ENCODE measurements at places on chromosomes 3 and 15.

GRCh38 chr15:35141743-35142471 is 56.8 kb upstream of the NANOGP8 start:
- no peaks in the 10 kb centered on the region for H3K36me3 ChIP-seq
- DNase-seq = no peak
- no peaks in the 10 kb centered on the region for H3K27me3 ChIP-seq
- no peak overlapping the region for H3K27ac ChIP-seq
- no peaks in the 10 kb centered on the region for H3K4me1 ChIP-seq
- no peak overlapping the region for H3K4me3 ChIP-seq

DNA sequence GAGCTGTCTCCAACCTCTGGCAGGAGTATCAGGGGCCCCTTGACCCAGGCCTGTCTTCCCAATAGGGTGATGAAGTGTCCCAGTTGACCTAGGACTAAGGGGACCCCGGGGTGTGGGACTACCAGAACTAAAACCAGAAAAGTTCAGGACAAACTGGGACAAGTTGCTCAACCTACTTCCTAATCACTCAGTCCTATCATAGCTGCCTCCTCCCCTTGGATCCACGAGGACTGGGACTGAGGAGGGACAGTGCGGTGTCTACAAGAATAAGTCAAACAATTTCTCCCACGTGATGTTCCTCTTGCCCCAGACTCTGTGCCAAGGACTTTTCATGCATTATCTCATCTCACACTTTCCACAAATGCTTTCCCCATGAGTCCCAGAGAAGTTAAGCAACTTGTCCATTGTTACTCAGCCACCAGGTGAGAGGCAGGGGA is 49.4 kb upstream of the SLCO2A1 start:
- no peaks in the 10 kb centered on the region for H3K4me1 ChIP-seq
- no peak for DNase-seq
- H3K27me3 ChIP-seq = peaks cover 3% of the 10 kb centered on the region
- H3K36me3 ChIP-seq = no peaks in the 10 kb centered on the region

GRCh38 chr15:30958219-30958618 is 33.2 kb downstream of the MTMR10 start:
- H3K27me3 ChIP-seq = no peaks in the 10 kb centered on the region
- peak overlapping the region; percentile 19 for H3K27ac ChIP-seq
- peaks cover 30% of the 10 kb centered on the region for H3K36me3 ChIP-seq
- no peak overlapping the region for H3K4me3 ChIP-seq

- DNase-seq = no peak
- no peaks in the 10 kb centered on the region for H3K36me3 ChIP-seq
- peaks cover 14% of the 10 kb centered on the region for H3K27me3 ChIP-seq
- no peak overlapping the region for H3K27ac ChIP-seq
- no peak overlapping the region for H3K4me3 ChIP-seq
- H3K4me1 ChIP-seq = no peaks in the 10 kb centered on the region
Observed at GRCh38 chr15:66097151-66098021, 156.2 kb downstream of the MEGF11 start.

- H3K36me3 ChIP-seq = no peaks in the 10 kb centered on the region
- H3K27ac ChIP-seq = peak overlapping the region; percentile 84
- H3K27me3 ChIP-seq = no peaks in the 10 kb centered on the region
- no peak overlapping the region for H3K4me3 ChIP-seq
- H3K4me1 ChIP-seq = no peaks in the 10 kb centered on the region
- no peak for DNase-seq
Observed at GRCh38 chr3:196694941-196695848, 16.9 kb downstream of the CEP19 start.

- H3K27ac ChIP-seq = no peak overlapping the region
- no peaks in the 10 kb centered on the region for H3K27me3 ChIP-seq
- DNase-seq = no peak
- peaks cover 18% of the 10 kb centered on the region for H3K4me1 ChIP-seq
- H3K36me3 ChIP-seq = no peaks in the 10 kb centered on the region
Observed at GRCh38 chr3:123518892-123519485, 65.9 kb downstream of the HACD2 start.

DNA sequence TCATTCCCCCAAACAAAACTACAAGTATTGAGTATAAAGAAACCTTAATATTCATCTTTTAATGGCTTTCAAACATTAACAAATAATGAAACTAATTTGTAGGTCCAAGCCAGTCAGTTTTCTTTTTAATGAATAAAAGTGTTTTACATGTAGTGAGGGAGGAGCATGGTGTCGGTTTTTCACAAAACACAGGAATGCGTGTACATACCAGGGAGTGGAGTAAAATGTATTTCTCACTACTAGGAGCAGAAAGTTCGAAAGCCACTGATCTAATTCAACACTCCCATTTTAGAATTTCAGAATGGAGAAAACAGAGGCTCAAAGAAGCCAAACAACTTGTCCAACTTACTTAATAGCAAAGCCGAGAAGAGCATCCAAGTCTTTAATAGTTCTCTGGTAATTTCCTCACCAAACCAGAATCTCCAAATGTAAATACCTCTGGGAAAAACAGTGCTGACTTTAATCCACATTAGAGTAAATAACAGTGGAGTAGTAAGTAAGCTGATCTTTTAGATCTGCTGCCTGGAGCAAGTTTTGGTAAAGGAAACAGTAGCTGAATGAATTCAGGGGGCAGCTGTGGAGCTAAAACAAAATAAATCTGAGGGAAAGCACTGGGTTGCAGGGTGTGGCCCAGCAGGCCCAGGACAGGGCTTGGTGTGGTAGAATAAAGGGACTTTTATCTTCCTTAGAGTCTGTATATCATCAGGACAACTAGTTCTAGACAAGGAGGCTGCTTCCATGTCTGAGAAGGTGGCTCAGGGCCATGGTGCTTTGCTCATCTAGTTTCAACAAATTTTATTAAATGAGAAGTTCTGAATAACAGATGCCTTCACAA is 7.9 kb downstream of the ANP32A start:
- peaks cover 9% of the 10 kb centered on the region for H3K36me3 ChIP-seq
- no peak overlapping the region for H3K27ac ChIP-seq
- H3K4me1 ChIP-seq = peaks cover 81% of the 10 kb centered on the region
- H3K27me3 ChIP-seq = no peaks in the 10 kb centered on the region
- no peak for DNase-seq
- no peak overlapping the region for H3K4me3 ChIP-seq

- no peaks in the 10 kb centered on the region for H3K36me3 ChIP-seq
- no peaks in the 10 kb centered on the region for H3K27me3 ChIP-seq
- H3K4me1 ChIP-seq = no peaks in the 10 kb centered on the region
- no peak overlapping the region for H3K4me3 ChIP-seq
- DNase-seq = no peak
Observed at GRCh38 chr3:101036676-101037075, 43.5 kb upstream of the ABI3BP start.

- H3K36me3 ChIP-seq = no peaks in the 10 kb centered on the region
- no peak for DNase-seq
- no peak overlapping the region for H3K4me3 ChIP-seq
- no peaks in the 10 kb centered on the region for H3K4me1 ChIP-seq
Observed at GRCh38 chr3:148211725-148212124, 486.0 kb upstream of the AGTR1 start.

GRCh38 chr15:39947401-39948197 is 13.7 kb downstream of the EIF2AK4 start:
- H3K27me3 ChIP-seq = no peaks in the 10 kb centered on the region
- peak overlapping the region; percentile 18 for H3K27ac ChIP-seq
- H3K4me1 ChIP-seq = no peaks in the 10 kb centered on the region
- peaks cover 32% of the 10 kb centered on the region for H3K36me3 ChIP-seq
- peak overlapping the region; percentile 47 for H3K4me3 ChIP-seq

DNA sequence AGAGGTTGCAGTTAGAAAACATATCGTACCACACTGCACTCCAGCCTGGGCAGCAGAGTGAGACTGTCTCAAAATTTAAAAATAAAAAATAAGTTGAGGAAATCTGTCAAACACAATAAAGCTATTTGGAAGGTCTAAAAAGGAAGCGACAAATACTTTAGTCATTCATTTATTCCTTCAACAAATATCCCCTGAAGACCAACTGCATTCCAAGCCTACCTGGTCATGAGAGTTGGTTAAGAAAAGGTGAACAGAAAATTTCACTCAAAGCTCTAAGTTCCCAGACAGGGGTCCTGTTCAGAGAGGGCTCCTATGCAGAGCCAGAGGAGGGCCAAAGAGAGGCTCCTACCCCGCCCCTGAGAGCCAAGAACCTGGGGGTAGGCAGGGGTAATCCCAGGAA is 15.4 kb upstream of the PRKAR2A start:
- DNase-seq = no peak
- no peaks in the 10 kb centered on the region for H3K27me3 ChIP-seq
- no peak overlapping the region for H3K4me3 ChIP-seq
- peaks cover 10% of the 10 kb centered on the region for H3K36me3 ChIP-seq
- H3K4me1 ChIP-seq = peaks cover 8% of the 10 kb centered on the region
- no peak overlapping the region for H3K27ac ChIP-seq

DNA sequence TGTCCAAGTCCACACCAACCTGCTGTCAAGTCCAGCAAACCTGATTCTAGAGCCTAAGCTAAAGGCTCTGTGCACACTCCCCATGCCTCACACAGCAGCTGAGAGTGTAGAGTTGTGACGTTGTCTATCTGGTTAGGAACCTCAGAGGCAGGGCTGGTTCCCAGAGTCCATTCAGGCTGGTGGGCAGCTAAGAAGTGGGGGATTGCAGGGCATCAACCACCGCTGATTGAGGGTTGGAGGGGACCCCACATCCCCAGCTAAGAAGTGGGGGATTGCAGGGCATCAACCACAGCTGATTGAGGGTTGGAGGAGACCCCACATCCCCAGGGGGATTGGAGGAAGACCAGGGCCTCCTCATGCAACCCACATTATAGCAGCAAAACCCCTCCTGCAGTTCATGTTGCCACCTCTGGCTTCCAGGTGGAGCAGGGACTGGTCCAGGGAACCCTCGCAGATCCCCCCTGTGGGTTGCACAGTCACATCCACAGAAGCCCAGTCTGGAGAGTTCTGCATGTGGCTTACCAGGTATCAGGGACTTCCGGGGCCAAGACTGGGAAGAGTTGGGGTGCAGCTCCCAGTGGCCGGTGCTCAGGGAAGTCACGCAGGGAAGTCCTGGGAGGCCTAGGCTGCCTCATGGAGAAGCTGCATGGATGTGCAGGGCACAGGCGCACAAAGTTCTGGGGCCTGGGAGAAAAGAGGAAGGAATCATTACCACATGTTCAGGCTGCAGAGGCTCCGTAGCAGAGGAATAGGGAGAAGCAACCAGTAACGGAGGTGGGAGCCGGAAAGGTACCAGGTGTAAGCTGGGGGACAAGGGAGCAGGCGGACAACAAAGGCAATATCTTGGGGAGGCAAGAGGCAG is 71.4 kb upstream of the PCSK6 start:
- no peaks in the 10 kb centered on the region for H3K4me1 ChIP-seq
- peaks cover 17% of the 10 kb centered on the region for H3K27me3 ChIP-seq
- no peak overlapping the region for H3K27ac ChIP-seq
- no peak overlapping the region for H3K4me3 ChIP-seq
- no peak for DNase-seq
- no peaks in the 10 kb centered on the region for H3K36me3 ChIP-seq

GRCh38 chr3:59563072-59563605 is 513.3 kb upstream of the CFAP20DC start:
- H3K27me3 ChIP-seq = no peaks in the 10 kb centered on the region
- H3K27ac ChIP-seq = no peak overlapping the region
- H3K4me3 ChIP-seq = no peak overlapping the region
- H3K36me3 ChIP-seq = no peaks in the 10 kb centered on the region
- DNase-seq = no peak

GRCh38 chr3:23320586-23321570 is 117.8 kb downstream of the UBE2E2 start:
- peaks cover 17% of the 10 kb centered on the region for H3K4me1 ChIP-seq
- no peaks in the 10 kb centered on the region for H3K36me3 ChIP-seq
- DNase-seq = no peak
- no peak overlapping the region for H3K4me3 ChIP-seq
- no peaks in the 10 kb centered on the region for H3K27me3 ChIP-seq

DNA sequence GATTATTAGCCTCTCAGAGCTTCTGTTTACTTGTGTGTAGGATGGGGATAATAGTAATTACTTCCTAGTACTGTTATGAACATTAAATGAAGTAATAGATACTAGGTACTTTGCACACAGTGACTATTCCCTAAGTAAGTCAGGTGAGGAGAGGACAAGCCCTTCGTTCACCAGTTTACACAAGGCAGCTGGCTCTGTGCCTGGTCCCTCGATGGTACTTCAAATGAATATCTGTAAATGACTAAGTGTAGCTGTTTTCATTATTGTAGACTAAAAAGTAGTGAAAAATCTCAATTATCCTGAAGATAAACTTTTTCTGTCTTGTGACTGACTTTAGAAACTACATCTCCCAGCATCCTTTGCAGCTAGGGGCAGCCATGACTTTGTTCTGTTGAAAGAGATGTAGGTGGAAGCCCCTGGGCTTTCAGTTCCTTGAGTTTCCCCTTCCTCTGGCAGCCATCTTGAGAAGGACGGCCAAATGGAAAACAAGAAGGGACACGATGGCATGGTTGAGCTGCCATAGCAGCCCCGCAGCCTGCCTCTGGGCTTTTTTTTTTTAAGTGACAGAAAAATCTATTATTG is 11.7 kb upstream of the WNT7A start:
- H3K27ac ChIP-seq = no peak overlapping the region
- no peak overlapping the region for H3K4me3 ChIP-seq
- peaks cover 14% of the 10 kb centered on the region for H3K4me1 ChIP-seq
- no peak for DNase-seq
- no peaks in the 10 kb centered on the region for H3K27me3 ChIP-seq

DNA sequence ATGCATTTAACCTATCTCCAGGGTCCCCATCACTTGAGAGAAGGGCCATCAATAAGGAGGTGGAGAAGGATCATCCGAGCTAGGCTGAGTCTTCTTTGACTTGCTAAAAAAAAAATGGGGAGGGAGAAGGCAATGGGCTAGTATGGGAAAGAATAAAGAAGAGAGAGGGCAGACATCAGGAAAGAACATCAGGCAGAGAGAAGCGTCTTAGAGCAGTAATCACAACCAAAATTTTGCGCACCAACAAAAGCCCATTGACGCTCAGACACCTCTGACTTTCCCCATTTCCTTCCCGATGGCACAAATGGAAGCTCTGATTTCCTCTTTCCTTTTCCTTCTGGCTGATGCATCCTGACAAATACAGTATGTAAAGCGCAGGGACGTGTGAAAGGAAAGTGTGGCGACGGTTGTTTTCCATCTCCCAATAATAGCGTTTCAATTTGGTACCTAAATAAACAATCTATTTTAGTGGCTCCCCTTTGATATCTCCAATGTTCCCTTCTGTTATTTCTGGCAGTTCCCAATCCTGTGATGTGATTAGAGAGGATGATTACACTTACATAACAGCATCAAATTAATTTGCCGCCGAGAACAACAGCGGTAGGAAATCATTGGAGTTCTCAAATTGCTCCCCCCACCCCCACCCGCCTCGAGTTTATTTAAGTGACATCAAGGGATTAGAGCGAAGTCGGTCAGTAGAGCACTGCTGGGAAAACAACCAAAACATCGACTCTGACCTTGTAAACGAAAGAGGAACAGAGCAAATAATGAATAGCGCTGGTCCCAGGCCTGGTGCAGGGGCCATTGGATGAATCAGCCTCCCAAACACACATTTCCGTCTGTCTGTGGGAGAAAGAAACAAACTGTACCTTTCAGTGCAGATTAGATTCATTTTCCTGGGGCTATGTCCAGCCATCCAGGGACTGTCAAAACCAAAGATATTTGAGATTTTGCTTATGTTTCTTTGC is 273.3 kb upstream of the ICE2 start:
- H3K27ac ChIP-seq = no peak overlapping the region
- no peaks in the 10 kb centered on the region for H3K4me1 ChIP-seq
- DNase-seq = no peak
- no peak overlapping the region for H3K4me3 ChIP-seq
- peaks cover 3% of the 10 kb centered on the region for H3K27me3 ChIP-seq
- no peaks in the 10 kb centered on the region for H3K36me3 ChIP-seq

GRCh38 chr15:70717237-70717793 is 46.0 kb downstream of the UACA start:
- H3K27me3 ChIP-seq = peaks cover 8% of the 10 kb centered on the region
- no peak overlapping the region for H3K27ac ChIP-seq
- peaks cover 2% of the 10 kb centered on the region for H3K4me1 ChIP-seq

- H3K4me1 ChIP-seq = no peaks in the 10 kb centered on the region
- H3K36me3 ChIP-seq = no peaks in the 10 kb centered on the region
Observed at GRCh38 chr15:80326270-80326669, 74.3 kb upstream of the CTXND1 start.
